Activated CD8-positive, alpha-beta T cell treated with anti-CD3 and anti-CD28 coated beads for 36 hours (primary cell): ENCODE measurements at places on chromosomes 12 and 14. TPM values are rescaled to one million over a fixed set of nuclear protein-coding genes. Genes with fewer than 3 reads are reported as not detected.
A peak's percentile ranks its signal among the peaks of the same experiment; 100 is the strongest.

The TMEM179 gene
- not detected for total RNA-seq

GRCh38 chr12:67364228-67364627 lies 95.1 kb downstream of the CAND1 start:
- no peak overlapping the region for H3K4me3 ChIP-seq
- H3K4me1 ChIP-seq: no peaks in the 10 kb centered on the region
- no peak for DNase-seq

DNA sequence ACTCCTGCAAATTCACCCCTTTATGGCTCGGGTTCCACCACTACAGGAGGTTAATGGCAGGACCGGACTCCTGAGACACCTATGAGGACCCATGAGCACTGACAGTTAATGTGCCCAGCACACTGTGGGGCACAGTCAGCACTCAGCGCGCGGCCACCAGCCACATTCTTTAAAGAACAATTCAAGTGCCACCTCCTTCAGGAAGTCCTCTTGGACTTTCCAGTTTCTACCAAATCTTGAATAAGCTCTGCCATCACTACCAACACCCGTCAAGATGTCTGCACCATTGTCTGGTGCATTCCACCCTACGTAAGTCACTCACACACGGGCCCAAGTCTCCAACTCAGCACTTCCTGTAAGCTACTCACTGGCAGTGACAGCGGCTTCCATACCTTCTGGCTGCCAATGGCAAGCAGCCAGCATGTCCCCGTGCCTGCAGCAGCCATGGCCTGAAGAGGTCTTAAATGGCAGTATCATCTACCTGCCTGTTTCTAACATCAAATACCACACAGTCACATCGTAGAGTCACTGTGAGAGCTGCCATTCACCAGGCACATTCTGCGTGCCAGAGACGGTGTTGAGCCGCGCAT lies 48.5 kb downstream of the CDC42BPB start:
- no peaks in the 10 kb centered on the region for H3K27me3 ChIP-seq
- no peaks in the 10 kb centered on the region for H3K4me1 ChIP-seq
- H3K36me3 ChIP-seq: no peaks in the 10 kb centered on the region

The PELI2 gene
- total RNA-seq: 2.7 TPM

DNA sequence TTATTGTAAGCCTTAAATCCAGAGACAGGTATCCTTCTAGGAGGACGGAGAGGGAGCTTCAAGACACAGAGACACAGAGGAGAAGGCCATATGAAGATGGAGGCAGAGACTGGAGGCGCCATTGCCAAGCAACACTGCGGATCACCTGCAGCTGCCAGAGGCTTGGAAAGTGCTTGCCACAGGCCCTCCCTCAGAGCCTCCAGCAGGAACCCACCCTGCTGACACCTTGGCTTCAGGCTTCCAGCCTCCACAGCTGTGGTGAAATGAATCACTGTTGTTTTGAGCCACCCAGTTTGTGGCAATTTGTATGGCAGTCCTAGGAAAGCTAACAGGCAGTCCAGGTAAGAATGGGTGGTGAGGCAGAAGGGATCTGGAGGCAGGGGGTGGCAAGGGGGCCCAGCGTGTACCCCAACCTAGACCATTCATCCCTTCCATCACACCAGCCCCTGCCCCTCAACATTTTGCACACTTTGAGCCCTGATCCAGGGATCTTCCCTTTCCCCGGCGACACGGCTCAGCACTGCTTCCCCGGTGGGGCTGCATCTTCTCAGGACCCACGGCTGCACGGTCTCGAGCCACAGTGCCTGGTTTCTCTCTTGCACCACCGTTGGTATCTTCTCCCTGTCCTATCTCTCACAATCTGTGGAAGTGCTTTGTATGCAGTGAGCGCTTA lies 22.3 kb upstream of the BCDIN3D start:
- no peak overlapping the region for H3K4me3 ChIP-seq
- no peak overlapping the region for H3K27ac ChIP-seq
- no peak for DNase-seq
- H3K36me3 ChIP-seq: no peaks in the 10 kb centered on the region
- no peaks in the 10 kb centered on the region for H3K4me1 ChIP-seq
- H3K27me3 ChIP-seq: no peaks in the 10 kb centered on the region

GRCh38 chr12:33245434-33245833 lies 194.2 kb downstream of the SYT10 start:
- H3K27ac ChIP-seq: no peak overlapping the region
- no peaks in the 10 kb centered on the region for H3K27me3 ChIP-seq
- H3K4me3 ChIP-seq: no peak overlapping the region
- no peak for DNase-seq
- H3K4me1 ChIP-seq: no peaks in the 10 kb centered on the region
- H3K36me3 ChIP-seq: no peaks in the 10 kb centered on the region

DNA sequence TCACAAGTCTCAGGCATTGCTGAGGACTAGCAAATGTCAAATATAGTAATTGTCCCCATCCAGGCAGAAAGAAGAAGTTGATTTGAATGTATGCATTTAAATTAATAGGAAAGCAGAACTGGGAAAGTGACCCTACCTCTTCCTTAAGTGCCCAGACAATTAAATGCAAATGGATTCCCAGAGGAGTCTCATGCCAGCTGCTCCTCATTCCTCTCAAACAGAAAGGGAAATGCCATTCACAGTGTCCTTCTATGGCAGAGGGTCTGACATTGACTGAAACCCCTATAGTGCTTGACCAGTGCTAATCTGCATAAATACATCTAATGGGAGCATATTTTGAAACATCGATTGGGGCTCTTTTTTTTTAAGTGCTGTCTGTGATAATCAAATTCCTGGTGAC lies 292.4 kb upstream of the SEL1L start:
- no peaks in the 10 kb centered on the region for H3K27me3 ChIP-seq
- no peak for DNase-seq
- H3K4me1 ChIP-seq: no peaks in the 10 kb centered on the region
- H3K4me3 ChIP-seq: no peak overlapping the region

The SYNDIG1L gene
- total RNA-seq: not detected

- H3K4me3 ChIP-seq: no peak overlapping the region
- no peak overlapping the region for H3K27ac ChIP-seq
- H3K4me1 ChIP-seq: peaks cover 4% of the 10 kb centered on the region
- H3K36me3 ChIP-seq: no peaks in the 10 kb centered on the region
- no peak for DNase-seq
- peaks cover 2% of the 10 kb centered on the region for H3K27me3 ChIP-seq
Measured at GRCh38 chr12:45475594-45475993, 253.9 kb upstream of the ARID2 start.

- peak overlapping the region; percentile 65 for H3K4me3 ChIP-seq
- peaks cover 76% of the 10 kb centered on the region for H3K4me1 ChIP-seq
- H3K27ac ChIP-seq: peak overlapping the region; percentile 71
- H3K27me3 ChIP-seq: no peaks in the 10 kb centered on the region
- peaks cover 8% of the 10 kb centered on the region for H3K36me3 ChIP-seq
- DNase-seq: peak; percentile 84
Measured at GRCh38 chr12:52036587-52037171, 14.6 kb upstream of the NR4A1 start.

DNA sequence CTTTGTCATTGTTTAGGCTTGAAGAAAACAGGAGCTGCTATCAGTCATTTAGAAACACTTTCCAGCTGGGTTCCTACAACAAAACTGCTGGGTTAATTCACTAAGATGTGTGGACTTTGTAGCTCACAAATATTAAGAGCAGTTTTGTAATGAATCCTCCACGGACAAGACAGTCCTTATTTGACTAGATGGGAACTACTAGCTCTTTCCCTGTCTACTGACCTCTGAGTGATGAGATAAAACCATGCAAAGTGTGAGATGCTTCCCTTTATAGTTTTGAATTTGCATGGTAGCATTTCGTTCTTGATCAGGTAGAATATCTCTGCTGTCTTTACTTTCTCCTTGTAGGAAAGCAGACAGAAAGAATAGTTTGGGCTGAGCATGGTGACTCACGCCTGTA lies 72.9 kb upstream of the STXBP6 start:
- H3K27ac ChIP-seq: no peak overlapping the region
- peaks cover 2% of the 10 kb centered on the region for H3K27me3 ChIP-seq
- no peaks in the 10 kb centered on the region for H3K4me1 ChIP-seq
- H3K36me3 ChIP-seq: no peaks in the 10 kb centered on the region
- no peak for DNase-seq
- no peak overlapping the region for H3K4me3 ChIP-seq

The WNT1 gene
- total RNA-seq: not detected

GRCh38 chr12:29544428-29545101 lies 47.1 kb upstream of the OVCH1 start:
- H3K4me1 ChIP-seq: no peaks in the 10 kb centered on the region
- DNase-seq: no peak
- peaks cover 7% of the 10 kb centered on the region for H3K27me3 ChIP-seq
- no peak overlapping the region for H3K27ac ChIP-seq

GRCh38 chr14:92527721-92528120 lies 14.1 kb downstream of the RIN3 start:
- peaks cover 24% of the 10 kb centered on the region for H3K36me3 ChIP-seq
- peak overlapping the region; percentile 73 for H3K27ac ChIP-seq
- no peaks in the 10 kb centered on the region for H3K27me3 ChIP-seq
- H3K4me3 ChIP-seq: no peak overlapping the region

The PTGER2 gene
- total RNA-seq: 19.9 TPM

GRCh38 chr14:69101331-69101826 lies 51.5 kb downstream of the DCAF5 start:
- peaks cover 13% of the 10 kb centered on the region for H3K4me1 ChIP-seq
- DNase-seq: peak; percentile 19
- peaks cover 5% of the 10 kb centered on the region for H3K36me3 ChIP-seq
- no peak overlapping the region for H3K4me3 ChIP-seq
- H3K27me3 ChIP-seq: no peaks in the 10 kb centered on the region
